ENCODE measurements at places on chromosomes 4 and X.

GRCh38 chrX:147899379-147900114, 12.2 kb upstream of the FMR1 start:
- no peak for DNase-seq

DNA sequence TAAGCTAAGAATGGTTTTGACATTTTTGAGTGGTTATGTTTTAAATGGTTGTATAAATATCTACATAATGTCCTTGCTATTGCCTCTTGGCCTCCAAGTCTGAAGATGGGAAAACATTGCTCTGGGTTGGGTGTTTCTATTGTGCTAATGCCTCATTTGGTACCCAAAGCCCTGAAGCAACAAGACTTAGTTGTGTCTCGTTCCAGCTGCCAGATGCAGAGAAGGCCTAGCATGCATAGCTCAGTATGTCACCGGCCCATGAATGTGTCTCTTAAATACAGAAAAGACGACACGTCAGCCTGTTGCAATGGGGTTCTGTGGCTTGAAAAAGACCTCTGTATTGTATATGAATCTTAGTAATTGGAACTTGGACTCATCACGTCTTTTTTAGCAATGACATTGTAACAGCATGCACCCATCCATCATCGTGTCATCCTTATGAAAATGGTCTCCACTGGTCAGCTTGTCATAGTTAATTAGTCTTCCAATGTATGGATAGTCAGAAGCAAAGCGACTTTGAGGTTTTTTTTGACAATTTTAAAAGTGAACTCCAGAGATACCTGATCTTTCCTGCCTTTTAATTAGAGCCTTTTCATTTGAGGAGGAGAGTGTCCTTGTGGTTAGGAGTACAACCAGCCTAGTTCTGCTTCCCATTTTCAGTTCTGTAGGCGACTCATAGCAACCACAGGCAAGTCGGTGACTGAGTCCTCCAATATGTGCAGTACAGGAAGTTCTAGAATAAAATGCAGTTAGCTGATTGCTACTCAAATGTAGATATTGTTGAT, 126.4 kb upstream of the GATB start:
- DNase-seq: no peak

GRCh38 chr4:123088501-123088900, 166.1 kb upstream of the NUDT6 start:
- DNase-seq: no peak

GRCh38 chr4:117691572-117692351, 342.5 kb upstream of the NDST3 start:
- no peak for DNase-seq

DNA sequence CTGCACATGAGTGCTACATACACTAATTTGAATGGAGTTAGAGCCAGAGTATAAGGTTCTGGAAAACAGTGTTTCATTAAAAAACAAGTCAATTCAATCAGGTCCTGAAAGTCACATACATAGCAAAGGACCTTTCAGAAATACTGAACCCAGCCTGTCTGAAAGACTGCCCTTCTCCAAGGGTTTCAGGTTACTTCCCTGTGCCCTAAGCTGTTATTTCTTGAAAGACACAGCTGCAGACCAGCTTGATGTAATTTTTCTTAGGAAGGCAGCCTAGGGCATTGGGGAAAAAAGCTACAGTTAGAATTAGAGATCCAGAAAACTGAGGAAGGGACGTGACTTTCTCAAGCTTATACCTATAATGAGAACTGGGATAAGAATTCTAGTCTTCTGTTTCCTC, 155.9 kb upstream of the MAOA start:
- no peak for DNase-seq

DNA sequence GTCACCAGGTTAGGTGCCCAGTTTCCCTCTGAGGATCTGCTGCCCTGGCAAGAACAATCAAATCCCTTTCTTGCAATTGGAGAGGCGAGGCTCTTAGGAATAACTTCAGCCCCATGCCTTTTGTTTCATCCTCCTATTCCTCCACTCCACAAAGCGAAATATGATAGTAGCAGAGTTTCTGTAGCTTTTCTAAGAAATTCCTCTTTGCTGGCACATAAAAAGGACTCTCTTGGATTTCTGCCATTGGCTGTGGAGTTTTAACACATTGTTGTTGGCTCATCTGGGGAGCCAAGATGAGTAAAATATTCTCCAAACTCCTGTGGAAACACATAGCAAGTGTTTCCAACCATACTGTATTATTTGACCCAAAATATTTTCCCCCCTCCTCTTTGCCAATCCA, 11.0 kb upstream of the ADGRG2 start:
- no peak for DNase-seq

DNA sequence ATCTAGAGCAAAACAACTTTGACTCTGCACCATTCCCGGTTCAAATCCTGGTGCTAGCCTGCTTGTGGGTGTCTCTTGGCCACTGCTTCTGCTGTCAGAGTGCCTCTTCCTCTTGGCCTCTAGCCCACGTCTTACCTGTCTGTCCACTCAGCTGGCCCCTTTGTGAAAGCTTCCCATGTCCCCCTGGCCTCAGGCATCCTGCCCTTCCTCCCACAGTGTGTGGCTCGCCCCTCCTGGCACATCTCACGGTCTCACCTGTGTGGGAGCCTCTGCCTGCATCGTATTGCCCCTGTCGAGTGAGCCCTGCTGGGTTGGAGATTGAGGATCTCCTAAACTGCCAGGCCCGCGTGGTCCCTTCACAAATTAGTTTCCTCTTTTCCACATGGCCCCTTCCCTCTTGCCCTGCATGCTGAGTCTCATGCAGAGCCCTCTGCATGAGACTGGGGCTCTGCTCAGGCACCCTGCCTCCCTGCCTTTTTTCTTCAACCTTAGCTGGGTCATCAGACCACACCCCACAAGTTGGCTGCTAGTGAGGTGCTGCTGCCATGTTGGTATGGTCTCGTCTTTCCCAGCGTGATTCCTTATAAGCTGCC, 53.7 kb upstream of the TADA2B start:
- DNase-seq: no peak

DNA sequence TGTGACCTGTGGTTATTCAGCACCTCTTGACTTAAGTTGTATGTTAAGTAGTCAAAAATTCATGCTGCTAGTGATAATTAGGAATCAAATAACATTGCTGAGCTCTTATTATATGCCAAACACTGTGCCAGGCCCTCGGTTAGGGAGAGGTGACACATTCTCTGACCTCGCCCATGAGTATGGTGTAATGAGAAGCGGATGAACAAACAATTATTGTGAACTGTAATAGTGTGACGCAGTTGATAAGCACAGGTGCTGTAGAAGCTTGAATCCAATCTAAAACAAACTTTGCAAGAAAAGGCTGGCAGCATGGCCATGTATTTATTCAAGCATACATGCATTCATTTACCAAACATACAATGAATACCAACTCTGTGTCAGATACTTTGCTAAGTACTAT, 303.5 kb upstream of the HS3ST1 start:
- DNase-seq: peak; percentile 74

DNA sequence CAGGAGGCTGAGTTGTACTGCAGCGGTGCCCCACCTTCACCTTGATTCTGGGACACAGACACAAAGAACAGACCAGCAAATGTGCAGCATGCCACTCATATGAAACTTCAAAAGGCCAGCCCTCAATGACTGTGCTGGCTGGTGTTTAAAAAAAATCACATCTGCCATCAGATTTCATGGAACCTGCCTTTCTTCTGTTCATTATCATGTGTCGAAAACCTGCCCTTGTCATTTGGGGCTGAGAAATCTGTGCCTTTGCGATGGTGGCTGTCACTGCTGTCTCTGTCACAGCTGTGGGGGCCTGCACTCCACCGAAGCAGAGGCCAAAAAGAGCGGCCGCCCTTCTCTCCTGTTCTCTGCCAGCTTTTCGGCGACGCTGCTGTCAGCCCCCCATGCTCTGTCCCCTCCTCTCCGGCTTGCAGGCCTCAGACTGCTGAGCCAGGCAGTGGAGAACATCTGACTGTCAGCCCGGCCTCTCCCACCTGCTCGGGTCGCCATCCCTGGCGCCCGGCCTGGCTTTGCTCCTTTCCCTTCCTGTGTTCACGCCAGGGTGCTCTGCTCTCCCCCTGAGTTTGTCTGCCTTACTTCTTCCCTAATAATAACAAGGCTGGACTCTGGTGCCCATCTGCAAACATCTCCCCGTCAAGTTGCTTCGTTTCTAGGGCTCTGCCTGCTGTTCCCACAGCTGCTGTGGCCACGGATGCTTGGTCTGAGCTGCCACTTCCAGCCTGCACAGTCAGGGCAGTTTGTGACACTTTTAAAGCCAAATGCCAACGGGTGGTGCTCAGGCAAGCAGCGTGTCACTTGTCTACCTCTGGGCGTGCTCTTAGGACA, 355.2 kb downstream of the UNC5C start:
- DNase-seq: no peak

All from NCI-H146 (cell line).